Amniotic stem cell (primary cell): ENCODE measurements at places on chromosomes 7 and 10.

- no peak for DNase-seq
These were observed 23.8 kb downstream of the PEX1 start for GRCh38 chr7:92504563-92504962.

DNA sequence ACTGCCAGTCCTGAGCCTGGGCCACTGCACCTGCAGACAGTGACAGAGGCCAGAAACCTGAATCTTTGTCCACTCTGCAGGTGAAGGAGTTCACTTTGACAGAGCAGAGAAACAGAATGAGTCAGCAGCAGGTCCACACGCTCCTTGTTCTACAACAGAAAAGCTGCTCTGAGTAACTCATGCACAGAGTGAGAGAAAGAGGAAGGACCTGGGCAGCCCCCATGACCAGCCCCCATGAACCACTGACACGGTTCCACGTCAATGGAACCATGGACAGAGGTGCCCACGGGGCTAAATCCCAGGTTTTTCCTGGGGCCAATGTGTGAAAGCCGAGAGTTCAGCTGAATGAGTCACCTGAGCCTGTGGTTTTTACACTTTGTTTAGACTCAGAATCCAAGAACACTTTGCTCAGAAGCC is 40.8 kb upstream of the CTBP2 start:
- no peak for DNase-seq

DNA sequence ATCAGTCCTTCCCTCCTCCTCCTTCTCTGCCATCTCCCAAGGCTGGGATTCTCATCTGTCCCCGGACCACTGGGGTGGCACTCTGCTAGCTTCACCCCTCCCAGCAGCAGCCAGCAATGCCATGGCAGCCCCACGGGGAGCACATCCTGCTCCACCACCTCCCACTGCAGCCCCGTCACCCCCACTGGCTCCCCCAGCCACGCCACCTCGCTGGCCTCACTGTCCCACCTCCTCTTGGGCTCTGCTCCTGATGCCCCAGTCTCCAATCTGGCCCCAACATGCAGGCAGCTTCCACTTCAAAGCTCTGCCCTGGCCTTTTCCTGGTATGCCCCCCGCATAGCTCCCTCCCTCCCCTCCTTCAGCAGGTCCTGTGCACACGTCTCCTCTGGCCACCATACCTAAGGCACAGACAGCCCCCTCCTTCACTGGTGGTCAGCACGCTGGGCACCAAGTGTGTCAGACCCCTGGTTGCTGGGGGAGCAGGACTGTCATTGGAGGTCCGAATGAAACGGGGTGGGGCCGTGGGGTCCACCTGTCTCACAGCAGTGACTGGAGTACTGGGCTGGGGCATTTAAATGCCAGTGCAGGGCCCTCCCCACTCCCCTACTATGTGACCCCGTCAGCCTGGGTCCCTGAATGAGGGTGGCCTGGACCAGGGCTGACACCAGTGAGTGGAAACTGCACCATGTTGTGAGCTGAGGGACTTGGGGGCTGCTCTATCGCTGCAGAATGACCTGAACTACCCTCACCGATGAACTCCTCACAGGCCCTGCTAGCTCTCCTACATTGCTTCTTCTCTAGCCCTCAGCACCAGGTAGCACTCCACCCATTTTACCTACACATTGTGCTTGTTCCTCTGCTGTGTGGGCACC is 38.7 kb downstream of the RASGEF1A start:
- no peak for DNase-seq

GRCh38 chr7:43753271-43753810 is 5.1 kb upstream of the BLVRA start:
- no peak for DNase-seq

GRCh38 chr10:72690071-72690755 is 1.7 kb upstream of the MCU start:
- no peak for DNase-seq
